A172 (cell line): ENCODE measurements at places on chromosomes 7 and 10.

DNA sequence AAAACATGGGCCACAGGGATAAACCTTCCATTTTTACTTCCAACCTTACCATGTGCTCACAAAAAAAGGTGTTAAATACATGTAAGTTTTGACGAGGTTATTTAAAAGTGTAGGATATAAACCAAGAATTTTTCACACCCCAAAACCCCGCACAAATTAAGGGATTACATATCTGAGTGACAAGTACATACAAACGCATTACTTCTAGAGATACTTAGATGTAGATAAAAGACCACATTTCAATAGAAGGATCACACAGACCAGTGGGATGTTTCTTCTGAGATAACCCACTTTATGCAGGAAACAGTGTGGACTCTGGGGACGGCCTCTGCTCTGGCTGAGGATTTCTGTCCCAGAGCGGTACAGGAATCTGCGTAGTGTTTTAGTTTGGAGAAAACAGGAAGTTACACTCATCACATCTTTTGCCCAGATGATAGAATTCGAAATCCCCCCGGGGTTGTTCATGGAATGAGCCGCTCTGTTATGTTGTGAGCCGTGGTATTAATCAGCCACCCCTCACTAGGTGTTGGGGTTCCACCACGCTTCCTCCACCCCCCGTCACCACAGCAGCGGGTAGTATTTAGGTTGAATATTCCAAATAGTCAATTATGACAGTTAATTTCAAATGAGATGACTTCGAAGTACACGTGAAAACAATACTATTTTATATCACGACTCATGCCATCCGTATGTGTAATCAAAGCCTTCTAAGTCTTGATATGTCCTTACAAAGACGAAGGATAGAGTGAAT is 1.3 kb upstream of the CUL1 start:
- peak; percentile 1 for DNase-seq

DNA sequence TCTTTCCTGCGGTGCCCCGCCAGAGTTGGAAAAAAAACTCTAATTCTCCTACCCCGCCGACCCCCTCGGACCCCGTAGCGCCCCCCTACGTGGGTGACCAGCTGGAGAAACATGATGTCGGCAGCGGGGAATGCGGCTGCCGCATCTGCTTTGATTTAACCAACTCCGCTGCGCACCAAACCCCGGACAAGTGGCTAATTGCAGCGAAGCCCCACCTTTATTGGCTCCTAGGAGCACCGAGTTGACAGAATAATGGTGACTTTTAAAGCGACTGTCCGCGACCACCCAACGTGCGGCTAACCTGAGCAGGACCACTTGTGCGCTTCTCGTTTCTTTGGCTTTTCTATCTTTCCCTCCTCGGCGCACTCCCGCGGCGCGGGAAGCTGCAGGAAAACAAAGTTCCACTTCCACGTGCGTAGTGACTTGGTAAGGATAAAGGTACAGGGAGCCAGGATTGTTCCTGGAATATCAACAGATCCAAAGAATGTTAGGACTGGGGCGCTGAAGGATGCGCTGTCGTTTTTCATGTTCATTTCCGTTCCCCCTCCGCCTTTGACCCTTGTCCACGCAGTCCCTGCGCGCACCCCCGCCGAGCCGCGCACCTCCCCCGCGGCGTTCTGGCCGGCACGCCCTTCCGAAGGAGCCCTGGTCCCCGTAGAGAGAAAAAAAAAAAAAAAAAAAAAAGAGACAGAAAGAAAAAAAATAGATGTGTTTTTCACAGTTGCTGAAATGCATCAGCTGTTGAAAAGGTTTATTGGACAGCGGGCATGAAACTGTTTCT is 1.4 kb downstream of the WNT16 start:
- no peak for DNase-seq

GRCh38 chr10:9965341-9965740 is 1052.3 kb upstream of the CELF2 start:
- DNase-seq = no peak

DNA sequence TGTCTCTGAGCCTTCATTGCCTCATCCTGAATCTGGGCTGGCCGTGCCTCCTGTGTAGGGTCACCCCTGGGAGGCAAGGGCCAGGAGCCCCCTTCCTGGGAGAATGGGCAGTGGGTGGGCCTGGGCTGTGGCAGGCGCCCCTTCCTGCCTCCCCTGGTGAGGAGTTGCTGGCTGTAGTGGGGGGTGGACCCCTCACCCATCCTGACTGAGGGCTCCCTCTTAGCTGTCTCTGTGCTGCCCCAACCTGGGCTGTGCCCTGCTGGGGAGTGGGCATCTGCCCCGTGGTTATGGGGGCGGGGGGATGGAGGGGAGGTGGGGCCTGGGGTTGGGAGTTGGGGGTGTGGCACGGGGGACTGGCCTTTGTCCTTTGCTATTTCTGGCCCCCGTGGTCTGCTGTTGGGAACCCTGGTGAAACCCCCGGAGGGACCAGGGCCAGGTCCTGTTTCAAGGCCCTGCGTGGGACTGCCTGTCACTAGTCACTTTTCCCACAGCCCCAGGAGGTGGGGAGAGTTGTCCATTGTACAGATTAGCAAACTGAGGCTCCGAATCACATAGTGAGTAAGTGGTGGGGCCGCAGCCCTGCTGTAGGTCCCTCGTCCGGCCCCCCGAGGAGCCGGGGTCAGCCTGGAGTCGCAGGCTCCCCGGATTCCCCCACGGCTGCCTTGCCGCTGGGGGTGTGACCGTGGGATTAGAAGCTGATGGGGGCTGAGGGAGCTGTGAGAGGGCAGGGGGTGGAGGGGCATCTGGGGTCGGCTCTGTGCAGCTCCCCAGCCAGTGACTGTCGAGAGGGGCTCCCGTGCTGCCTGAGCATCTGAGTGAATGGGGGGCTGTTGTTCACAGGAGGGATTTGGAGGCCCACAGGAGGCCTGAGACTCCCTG is 2.7 kb downstream of the TTYH3 start:
- no peak for DNase-seq

- no peak for DNase-seq
Observed at GRCh38 chr7:45073031-45073785, 15.6 kb downstream of the NACAD start.

GRCh38 chr7:100157334-100158228 is 942 bp downstream of the TRAPPC14 start:
- DNase-seq = peak; percentile 50

DNA sequence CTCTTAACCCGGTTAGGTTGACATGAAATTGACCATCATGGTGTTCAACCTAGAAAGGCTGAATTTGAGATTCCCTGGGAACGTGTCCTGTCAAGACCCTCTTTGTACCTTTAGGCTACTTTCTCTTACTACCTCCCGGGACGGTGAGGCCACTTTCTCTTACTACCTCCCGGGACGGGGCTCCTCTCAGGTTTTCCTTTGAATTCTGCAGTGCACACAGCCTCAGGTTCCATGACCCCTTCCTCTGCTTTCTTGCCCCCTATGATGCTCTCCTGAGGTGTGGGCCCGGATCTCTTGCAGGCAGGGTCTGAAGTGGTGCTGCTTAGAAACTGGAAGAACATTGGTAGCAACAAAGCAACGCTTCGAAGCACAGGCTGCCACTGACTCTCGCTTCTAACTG is 155.3 kb downstream of the CAMK1D start:
- DNase-seq = no peak
